Stimulated activated CD4-positive, alpha-beta T cell treated with anti-CD3 and anti-CD28 coated beads, Interleukin-15, amount 100 ng/mL, for 1 hour (primary cell): ENCODE measurements at places on chromosomes 2 and 18.

- no peak for DNase-seq
Observed at GRCh38 chr2:112832841-112833638, 3.5 kb downstream of the IL1B start.

- no peak for DNase-seq
Observed at GRCh38 chr2:112156152-112156986, 18.2 kb downstream of the FBLN7 start.

- peak; percentile 57 for DNase-seq
Observed at GRCh38 chr2:160210599-160211138, 10.6 kb upstream of the ITGB6 start.

DNA sequence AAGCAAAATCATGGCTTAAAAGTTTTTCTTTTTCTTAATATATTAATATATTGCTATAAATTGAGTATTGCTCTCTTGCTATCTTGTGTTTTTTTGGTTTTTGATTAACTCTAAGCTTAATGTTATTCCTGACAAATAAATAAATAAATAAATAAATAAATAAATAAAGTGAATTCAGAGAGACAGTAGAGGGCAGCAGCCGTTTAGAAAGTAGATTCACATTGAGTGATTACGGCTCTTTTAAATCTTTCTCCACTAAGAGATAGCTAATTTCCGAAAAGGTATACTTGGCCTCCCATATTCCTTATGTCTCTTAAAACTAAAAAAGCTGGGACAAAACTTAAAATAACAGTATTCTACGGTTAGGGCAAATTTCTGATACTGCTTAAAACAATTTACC lies 34.3 kb downstream of the MSH2 start:
- DNase-seq: no peak

GRCh38 chr2:113216321-113216720 lies 42.5 kb downstream of the PSD4 start:
- no peak for DNase-seq

- DNase-seq: no peak
Observed at GRCh38 chr2:9258953-9259399, 52.4 kb downstream of the ASAP2 start.

GRCh38 chr2:108115868-108116267 lies 123.9 kb upstream of the SULT1C3 start:
- DNase-seq: no peak

- DNase-seq: no peak
Observed at GRCh38 chr2:74502147-74502719, 2.8 kb upstream of the LBX2 start.

- DNase-seq: no peak
Observed at GRCh38 chr2:72716601-72717000, 109.2 kb downstream of the EXOC6B start.

GRCh38 chr2:239557516-239557915 lies 156.7 kb upstream of the HDAC4 start:
- no peak for DNase-seq

GRCh38 chr2:121065239-121065638 lies 219.8 kb downstream of the TFCP2L1 start:
- DNase-seq: no peak

- DNase-seq: no peak
Observed at GRCh38 chr2:170314744-170315447, 136.9 kb downstream of the MYO3B start.

DNA sequence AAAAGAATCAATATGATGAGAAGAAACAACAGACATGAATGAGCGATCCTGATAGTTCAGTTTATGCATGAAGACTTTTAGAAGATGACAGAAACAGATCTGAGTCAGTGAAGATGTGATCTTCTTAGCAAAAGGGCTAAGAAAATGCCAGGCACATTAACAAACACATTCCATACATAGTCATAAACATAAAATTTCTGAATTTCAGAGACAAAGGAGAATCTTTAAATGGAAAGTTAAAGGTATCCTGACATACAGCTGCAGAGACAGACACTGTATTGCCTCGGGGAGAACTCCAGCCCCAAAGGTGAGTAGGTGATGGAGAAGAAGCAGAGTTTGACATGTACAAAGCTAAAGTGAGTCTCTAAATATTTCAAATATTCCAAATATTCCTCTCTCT lies 40.6 kb upstream of the FN1 start:
- no peak for DNase-seq

- no peak for DNase-seq
Observed at GRCh38 chr18:54690198-54690597, 99.2 kb downstream of the DYNAP start.

- DNase-seq: no peak
Observed at GRCh38 chr2:20382965-20383810, 32.5 kb upstream of the PUM2 start.

- DNase-seq: no peak
Observed at GRCh38 chr18:9642799-9643462, 28.6 kb upstream of the PPP4R1 start.

DNA sequence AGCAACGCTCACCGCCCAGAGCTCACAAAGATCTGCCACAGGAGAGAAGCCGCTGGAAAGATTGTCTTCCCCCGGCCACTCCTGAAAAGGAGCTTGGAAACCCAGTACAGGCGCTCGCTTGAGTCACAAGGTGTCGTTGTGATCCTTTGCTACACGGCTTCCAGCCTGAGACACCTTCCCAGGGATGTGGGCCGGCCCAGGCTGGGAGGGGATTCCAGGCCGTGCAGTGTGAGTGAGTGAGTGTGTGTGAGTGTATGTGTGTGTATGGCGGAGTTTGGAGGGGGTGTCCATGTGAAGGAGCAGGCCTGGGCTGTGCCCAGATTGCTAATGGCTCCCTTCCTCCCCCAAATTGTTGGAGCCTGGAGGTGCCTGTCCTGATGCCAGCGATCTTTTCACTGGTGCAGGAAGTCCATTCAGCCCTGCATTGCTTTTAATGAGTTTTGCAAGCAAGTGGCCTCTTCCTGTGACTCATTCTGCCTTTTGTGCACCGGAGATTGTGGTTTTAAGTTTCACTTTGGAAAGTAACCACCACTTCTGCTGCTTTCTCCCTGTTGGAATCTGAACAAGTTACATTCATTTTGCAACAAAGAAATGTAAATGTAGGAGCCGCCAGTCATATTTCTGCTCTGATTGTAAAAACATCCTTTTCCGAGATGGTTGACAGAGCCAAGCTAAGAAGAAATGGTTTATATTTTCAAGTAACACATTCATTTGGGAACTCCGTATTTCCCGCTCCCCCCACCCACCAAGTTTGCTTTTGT lies 83.7 kb downstream of the LPIN1 start:
- peak; percentile 11 for DNase-seq

DNA sequence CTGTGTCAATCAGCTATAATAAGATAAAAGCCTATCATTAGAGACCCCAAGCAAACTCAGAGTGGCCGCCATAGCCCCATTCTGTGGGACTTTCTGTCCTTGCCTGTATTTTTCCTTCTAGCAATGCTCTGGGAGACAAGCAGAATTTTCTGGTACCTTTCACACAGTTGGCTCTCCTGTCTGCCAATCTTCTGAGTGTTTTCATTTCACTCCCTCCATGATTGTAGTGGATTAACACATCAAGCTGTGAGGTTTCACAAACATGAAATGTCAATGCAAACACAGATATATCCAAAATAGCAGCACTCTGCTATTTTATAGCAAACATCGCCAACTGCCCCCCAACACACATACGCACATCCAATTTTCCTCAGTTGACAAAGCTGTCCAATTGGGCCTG lies 64.9 kb downstream of the C1D start:
- no peak for DNase-seq

DNA sequence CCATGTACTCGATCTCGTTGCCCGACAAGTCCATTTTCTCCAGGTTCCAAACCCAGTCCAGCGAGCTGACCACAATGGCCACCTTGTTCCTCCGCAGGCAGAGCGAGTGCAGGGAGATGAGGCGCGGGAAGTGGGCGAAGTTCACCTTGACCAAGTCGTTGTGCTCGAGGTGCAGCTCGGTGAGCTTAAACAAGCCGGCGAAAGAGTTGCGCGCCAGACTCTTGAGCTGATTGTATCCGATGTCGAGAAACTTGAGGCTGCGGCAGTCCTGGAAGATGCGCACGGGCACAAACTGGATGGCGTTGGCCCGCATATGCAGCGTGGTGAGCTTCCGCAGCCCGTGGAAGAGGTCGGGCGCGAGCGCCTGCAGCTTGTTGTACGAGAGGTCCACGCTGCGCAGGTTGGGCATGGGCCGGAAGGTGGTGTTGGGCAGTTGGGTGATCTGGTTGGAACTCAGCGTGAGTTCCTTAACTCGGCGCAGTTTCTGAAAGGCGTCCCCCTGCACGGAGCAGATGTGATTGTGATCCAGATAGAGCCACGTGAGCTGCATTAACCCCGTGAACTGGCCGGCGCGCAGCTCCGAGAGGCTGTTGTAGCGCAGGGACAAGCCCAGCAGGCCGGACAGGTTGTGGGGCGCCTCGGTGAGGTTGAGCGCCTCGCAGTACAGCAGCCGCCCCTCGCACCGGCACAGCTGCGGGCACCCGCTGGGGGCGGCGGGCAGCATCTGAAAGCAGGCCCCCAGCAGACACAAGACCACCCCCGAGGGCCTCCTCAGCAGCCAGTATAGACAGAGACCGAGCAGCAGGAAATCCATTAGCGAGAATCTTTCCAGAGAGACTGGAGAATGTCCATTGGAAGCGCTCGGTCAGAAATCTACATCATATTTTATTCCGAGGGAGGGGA lies 1.3 kb downstream of the LRRTM1 start:
- no peak for DNase-seq

- DNase-seq: no peak
Observed at GRCh38 chr2:21658907-21659477, 535.2 kb downstream of the TDRD15 start.

GRCh38 chr18:26252411-26252810 lies 26.2 kb downstream of the TAF4B start:
- no peak for DNase-seq

- no peak for DNase-seq
Observed at GRCh38 chr2:125643585-125643984, 1012.4 kb upstream of the GYPC start.

DNA sequence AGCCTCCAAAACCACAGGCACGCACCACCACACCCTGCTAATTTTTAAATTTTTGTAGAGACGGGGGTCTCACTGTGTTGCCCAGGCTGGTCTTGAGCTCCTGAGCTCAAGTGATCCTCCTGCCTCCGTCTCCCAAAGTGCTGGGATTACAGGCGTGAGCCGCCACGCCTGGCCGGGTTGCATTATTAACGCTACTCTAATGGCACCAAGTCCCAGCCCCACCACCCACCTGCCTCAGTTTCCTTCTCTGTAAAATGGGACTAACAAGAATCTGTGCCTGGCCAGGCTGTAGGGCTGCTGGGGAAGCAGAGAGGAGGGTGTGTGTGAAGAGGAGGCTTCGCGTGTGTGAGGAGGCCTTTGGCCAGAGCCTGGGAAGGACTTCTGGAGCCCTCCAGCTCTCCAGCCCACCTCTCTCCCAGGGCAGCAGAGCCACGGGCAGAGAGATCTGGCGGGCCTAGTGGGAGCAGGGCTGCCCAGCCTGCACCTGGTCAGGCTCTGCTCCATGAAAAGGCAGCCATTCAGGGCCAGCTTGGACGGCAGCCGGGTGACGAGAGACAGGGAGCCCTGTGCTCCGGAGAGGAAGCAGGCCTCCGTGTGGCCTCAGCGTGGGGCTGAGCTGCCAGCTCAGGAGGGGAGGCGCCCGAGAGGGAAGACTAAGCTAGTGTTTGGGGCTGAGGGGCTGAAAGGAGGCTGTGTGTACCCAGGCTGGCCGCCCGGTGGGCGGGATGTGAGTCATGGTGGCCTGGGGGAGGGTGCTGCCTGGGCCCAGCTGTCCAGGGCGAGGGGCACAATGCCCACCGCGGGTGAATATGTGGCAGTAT lies 7.4 kb upstream of the B3GNT7 start:
- DNase-seq: no peak

DNA sequence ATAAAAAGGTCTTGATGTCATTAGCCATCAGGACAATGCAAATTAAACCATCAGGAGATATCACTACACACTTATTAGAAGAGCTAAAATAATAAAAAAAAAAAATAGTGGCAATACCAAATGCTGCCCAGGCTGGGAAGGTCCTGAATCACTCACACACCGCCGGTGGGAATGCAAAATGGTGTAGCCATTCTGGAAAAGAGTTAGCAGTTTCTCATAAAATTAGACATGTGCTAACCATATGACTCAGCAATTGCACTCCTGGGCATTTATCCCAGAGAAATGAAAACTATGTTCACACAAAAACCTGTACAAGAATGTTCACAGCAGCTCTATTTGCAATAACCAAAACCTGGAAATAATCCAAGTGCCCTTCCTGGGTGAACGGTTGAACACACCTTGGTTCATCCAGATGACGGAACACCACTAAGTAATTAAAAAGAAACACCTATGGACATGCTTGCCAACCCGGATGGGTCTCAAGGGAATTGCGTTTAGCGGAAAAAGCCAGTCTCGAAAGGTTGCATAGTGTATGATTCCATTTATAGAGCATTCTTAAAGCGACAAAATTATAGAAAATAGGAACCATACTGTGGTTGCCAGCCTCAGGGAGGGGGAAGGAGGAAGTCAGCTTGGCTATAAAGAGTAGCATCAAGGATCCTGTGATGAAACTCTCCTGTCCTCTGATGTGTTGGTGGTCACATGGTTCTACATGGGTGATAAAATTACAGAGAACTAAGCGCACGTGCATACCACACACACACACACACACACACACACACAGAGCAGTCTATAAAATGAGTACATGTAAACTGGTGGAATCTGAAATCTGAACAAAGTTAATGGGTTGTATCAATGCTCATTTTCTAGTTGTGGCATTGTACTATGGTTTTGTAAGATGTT lies 4.6 kb downstream of the MBP start:
- no peak for DNase-seq

- no peak for DNase-seq
Observed at GRCh38 chr18:907115-907884, 2.6 kb downstream of the ADCYAP1 start.

GRCh38 chr18:9067823-9068222 lies 34.7 kb upstream of the NDUFV2 start:
- DNase-seq: no peak

DNA sequence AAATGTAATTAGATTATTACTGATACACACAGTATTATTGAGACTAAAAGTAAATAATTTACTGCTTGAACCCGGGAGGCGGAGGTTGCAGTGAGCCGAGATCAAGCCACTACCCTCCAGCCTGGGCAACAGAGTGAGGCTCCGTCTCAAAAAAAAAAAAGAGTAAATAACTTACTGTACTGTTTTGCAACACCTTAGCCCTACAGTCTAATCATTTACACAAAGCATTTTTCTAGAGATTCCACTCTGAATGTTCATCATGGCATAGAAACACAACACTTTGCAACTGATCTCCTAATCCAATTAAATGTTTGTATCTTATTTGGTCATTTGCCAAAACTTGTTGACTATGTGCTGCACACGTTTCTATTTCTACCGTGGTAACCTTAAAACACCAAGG lies 23.4 kb upstream of the RMP24 start:
- DNase-seq: no peak

- no peak for DNase-seq
Observed at GRCh38 chr2:118832071-118832790, 15.2 kb downstream of the EN1 start.

GRCh38 chr2:190913725-190914124 lies 33.1 kb downstream of the GLS start:
- DNase-seq: no peak
